ENCODE measurements at places on chromosomes 5 and 9. TPM values are rescaled to one million over a fixed set of nuclear protein-coding genes. Genes with fewer than 3 reads are reported as not detected.
A peak's percentile ranks its signal among the peaks of the same experiment; 100 is the strongest.

The PCDHA5 gene
- 1.4 TPM for total RNA-seq

DNA sequence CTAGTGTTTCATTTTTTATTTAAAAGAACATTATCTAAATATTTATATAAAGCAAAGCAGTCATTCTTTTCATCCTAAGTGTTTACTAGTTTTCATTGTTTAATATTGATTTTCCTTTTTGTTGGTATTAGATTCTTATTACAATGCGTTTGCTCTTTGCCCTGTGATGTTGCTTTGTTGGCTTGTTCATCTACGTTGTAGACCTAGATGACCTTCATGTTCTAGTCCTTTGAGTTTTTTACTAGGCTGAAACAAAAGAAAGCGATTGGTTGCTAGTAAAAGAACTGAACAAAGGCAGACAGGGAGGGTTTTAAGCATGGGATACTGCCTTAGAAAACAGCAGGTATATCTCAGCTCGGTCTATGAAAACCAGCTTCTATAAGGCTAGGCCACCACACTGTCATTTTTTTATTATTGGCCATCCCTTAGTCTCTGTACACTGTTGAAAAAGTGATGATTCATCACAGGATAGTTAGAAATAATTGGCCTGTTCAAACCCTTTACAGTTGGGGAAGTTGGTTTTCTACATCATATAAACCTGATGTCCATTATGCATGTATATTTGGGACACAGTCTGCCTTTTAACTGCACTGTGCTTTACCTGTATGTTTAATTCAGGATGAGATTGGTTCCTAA is 119.0 kb downstream of the ZCCHC7 start:
- DNase-seq, result no peak

DNA sequence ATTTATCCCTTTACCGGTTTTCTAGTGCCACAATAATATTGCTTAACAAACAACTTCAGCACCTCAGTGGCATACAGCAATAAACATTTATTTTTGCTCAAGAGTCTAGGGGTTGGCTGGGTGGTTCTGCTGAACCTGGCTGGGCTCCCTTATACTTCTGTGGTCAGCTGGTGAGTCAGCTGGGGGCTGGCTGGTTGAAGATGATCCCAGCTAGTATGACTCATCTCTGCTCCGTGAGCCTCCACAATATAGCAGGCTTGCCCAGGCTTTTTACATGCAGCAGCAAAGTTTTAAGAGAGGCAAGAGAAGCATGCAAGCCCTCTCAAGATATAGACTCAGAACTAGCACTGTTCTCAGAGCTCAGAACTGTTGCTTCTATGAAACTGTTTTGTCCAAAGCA is 523.5 kb upstream of the CLINT1 start:
- DNase-seq, result no peak

The FBN2 gene
- 134 TPM for total RNA-seq

DNA sequence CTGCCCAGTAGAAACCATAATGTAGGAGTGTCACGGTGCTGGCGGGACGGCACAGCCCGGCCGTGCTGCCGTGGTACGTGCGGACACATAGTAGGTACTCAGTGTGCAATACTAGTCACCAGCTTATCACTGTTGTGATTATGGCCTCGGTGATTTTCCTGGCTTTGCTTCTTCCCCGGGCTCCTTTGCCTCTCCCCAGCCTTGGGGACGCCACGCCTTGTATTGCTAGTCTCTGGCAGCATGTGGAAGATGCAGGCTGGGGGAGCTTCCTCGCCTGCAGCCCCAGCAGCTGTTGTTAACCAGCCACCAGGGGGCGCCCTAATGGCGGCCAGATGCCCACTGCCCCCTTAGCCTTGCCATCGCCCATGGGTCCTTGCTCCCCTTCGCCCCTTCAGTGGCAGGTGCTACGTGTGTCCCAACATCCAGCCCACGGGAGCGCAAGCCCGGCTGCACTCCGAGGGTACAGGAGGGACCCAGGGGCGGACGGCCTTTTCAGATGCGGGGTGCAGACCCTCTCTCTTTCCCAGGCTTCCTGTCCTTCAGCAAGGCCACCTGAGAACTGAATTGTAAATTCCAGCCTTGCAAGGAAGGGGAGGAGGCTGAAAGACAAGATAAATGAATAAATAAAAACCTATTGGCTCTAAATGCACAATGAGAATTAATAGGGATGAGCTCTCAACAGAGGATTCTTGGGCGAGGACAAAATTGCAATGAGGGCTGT is 8.0 kb downstream of the NTNG2 start:
- no peak for DNase-seq

The C5 gene
- 9.7 TPM for total RNA-seq

- DNase-seq, result no peak
Observed at GRCh38 chr5:93644760-93645159, 61.7 kb downstream of the NR2F1 start.

DNA sequence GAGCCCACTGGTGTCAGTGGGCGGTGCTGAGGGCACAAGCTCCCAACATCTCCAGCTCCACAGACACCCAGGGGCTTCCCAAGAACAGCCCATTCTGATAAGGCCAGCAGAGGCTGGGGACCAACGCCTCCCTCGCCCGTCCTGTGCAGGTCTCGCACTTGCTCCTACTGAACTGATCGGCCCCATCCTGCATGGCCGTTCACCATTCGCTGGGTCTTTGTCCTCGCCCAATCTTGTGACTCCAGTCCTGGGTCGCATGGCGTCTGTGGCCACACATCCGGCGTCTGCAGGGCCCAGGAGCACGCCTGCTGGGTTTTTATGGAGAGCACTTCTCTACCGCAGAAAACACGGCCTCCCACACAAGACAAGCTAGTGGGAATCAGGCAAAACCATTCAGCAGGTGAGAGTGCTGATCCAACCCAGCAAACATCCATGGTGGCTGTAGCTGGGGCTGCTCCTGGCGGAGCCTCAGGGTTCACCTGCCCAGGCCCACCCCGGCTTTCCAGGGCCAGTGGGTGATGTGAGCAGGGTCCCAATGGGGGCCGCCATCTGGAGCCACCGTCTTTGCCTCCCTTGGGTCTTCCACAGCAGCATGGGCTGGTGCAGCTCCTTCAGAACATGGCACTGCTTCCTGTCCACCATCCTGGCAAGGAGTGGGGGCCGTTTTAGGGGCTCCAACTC is 7.4 kb downstream of the LRRC14B start:
- DNase-seq, result no peak

- DNase-seq, result no peak
Observed at GRCh38 chr9:38065369-38066075, 3.5 kb downstream of the SHB start.

- no peak for DNase-seq
Observed at GRCh38 chr5:151902215-151902614, 22.4 kb downstream of the GLRA1 start.

The CYLC2 gene
- not detected for total RNA-seq

DNA sequence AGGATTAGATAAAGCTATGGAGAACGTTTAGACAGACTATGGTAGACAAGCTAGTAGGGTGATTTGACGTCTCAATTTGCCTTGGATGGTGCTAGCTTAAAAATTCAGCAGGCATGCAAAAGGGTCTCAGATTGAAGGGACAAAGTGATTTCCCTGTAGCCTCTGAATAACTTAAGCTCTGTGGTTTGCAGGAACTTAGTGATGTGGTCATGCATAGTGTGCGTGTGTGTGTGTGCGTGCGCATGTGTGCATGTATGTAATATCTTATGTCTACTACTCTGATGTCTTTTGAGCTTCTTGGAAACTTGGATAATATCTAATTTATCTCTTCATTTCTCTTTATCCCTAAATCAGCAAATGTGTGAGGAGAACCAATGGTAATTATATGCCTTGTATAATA is 183.6 kb upstream of the TNC start:
- DNase-seq, result no peak

DNA sequence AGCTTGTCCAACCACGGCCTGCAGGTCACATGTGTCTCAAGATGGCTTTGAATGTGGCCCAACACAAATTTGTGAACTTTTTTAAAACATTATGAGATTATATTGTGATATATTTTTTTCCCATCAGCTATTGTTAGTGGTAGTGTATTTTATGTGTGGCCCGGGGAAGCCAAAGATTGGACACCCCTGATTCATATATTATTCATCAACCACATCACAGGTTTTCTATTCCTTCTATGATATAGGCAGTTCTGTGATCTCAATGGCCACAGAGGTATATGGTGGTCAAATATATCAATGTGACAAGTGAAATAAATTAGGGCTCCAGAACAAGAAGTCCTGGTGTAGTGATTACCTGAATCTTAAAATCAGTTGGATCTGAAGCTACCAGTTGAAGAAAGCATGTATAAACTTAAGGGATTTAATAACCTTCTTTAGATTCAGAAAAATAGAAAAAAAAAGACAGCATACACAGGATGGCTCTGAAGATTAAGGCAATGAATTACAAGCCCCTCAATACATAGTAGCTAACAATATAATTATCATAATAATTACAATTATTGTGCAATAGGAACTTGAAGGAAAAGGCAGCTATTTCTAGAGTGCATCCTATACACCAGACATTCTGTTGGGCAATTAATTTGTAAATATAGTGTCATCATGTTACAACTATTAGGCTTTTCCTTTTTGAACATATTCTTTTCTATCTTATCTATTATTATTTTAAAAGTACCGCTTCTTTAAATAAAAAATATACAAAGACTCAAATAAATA is 530.4 kb upstream of the PTPRD start:
- no peak for DNase-seq

- no peak for DNase-seq
Observed at GRCh38 chr9:79580055-79580454, 8.3 kb downstream of the TLE4 start.

The SLC34A1 gene
- total RNA-seq, result not detected

DNA sequence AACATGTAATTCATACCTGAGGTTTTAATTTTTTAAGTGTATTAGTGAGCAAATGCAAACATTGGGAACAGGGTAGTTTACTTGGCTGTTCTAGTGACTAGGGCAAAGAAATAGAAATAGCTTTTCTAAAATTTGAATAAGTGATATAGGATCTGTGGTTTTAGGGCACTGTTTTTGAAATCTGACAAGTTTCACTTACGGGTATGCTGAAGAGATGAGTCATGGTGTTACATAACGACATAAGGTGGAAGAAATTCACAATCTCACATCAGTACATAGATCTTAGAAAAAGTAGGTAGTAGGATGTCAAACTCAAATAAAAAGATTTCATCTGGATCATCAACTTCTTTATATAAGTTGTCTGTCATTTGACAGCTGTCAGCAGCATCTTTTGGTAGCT is 772.3 kb downstream of the MAT2B start:
- no peak for DNase-seq

- no peak for DNase-seq
Observed at GRCh38 chr5:118597543-118597942, 390.8 kb downstream of the DTWD2 start.

GRCh38 chr5:9833871-9834270 is 203.7 kb upstream of the TAS2R1 start:
- DNase-seq, result no peak

DNA sequence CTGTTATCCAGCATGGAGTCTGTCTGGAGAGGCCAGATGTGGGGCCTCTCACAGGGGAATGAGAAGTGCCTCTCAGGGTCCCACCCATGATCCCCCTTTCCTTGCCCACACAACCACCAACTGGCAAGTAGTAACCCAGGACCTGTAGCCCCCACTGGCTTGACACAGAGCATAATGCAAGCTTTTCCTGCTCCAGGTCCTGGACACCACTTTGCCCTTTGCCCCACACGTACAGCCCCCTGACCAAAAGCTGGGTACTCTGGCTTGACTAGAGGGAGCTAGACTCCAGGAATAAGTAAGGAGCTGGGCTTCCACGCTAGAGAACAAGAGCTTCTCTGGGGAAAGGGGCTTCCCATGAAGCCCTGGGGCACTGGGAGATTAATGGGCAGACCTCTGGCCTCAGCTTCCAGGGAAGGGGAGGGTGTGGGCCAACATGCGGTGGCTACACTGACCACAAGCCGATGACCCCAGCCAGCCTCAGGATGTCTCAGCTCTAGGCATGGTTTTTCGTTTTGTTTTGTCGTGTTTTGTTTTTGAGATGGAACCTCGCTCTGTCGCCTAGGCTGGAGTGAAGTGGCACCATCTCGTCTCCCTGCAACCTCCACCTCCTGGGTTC is 109.5 kb downstream of the C9orf50 start:
- DNase-seq, result no peak

The HMCN2 gene
- total RNA-seq, result 0.88 TPM

DNA sequence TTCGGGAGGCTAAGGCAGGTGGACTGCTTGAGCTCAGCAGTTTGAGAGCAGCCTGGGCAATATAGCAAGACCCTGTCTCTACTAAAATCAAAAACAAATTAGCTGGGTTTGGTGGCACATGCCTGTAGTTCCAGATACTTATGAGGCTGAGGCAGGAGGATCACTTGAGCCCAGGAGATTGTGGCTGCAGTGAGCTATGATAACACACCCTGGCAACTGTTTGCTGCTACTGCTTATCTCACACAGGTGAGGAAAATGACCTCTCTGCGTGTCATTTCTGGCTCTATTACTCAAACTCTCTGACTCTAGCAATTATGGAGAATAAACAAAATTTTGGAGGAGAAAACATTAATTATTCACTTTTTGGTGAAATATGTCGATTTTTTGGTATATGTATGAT is 45.3 kb upstream of the TMC1 start:
- no peak for DNase-seq

DNA sequence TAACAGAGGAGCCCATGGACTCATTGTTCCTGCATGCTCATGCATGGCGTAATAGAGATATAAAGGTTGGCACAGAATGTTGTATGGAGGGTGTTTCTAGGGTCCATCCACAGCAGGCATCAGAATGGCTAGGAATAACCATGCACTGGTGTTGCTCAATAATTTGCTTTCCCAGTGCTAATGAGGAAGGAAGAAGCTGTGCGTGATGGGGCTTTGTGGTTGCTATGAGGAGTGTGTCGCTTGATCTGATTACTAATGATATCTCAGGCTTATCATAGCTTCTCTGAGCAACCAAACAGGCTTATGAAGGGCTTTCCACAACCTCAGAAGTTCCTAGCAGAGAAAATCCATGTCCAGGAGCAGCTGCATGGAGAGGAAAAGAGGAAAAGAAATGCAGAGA is 151.3 kb upstream of the TRPC7 start:
- peak; percentile 60 for DNase-seq

All from spinal cord (tissue), 10 donors.